Left renal pelvis (tissue), 4 donors: ENCODE measurements at places on chromosomes 7 and 10. TPM values are rescaled to one million over a fixed set of nuclear protein-coding genes. Genes with fewer than 3 reads are reported as not detected.

Gene SPDYE9
- 1.1 TPM for polyA plus RNA-seq

Gene CRPPA
- 4.8 TPM for polyA plus RNA-seq

DNA sequence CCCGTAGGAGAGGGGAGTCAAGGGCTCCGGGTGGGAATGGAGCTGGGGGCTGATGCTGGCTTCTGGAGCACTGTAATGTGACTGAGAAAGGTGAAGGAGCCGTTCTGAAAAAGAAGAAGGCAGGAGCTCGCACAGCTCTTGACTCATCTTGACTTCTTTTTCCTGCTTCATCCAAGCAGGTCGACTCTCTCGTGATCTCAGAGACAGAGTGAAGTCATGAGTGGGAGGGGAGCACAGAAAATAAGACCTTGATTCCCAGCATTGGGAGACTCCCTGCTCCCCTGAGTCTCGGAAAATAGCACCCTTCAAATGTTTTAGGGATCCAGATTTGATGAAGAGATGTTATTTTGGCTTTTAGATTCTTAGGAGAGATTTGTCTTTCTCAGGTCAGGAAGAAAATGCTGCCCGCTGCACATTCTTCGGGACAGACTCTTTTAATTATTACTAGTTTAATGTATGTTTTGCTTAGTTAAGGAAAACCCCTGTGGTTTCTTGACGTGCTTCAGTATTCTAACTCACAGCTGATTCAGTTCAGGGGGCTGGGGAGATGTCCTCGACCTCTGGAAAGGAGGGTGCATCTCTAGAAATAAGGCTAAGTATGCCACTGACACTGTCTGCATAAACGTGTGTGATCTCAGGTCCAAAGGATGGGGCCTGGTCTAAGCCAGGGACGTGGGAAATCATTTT lies 34.1 kb downstream of the EGFR start:
- no peak for DNase-seq

- DNase-seq: no peak
Measured at GRCh38 chr10:97069576-97070362, 116.0 kb downstream of the SLIT1 start.

DNA sequence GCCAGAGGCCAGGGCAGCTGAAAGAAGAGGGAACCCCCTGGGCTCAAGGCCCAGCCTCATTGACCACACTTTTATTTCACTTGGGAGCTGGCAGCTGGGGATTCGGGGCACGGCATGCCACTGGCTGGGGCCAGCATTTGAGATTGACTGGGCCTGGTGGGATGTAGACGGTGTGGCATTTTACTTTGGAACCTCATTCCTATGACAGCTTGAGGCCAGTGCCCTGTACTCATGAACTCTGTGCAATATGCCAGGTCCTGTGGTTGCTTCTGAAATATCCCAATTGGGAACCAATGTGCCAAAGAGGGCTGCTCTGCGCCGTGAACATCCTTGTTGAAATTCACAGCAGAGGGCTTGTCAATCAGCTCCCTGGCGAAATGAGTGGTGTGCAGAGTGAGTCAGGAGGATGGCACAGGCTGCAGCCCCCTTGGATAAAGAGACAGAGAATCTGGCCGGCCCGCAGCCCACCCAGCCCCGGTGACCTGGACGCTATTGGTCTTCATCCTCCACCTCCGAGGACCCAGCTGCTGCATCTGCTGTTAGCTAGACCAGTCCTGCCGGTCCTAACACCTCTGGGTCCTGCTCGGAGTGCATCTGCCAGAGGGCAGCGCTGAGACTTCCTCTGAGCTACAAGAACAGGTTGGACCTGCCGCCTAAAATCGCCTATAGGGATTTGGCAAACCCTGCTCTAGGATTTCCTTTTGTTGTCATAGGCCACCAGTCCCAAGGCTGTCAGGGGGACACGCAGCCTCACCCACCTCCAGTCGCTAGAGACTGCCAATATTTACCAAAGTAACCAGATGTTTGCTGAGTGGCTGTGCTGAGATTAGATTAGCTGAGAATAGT lies 58.0 kb downstream of the PRKAG2 start:
- DNase-seq: no peak

GRCh38 chr7:80428161-80429054 lies 83.5 kb downstream of the GNAT3 start:
- peak; percentile 14 for DNase-seq

DNA sequence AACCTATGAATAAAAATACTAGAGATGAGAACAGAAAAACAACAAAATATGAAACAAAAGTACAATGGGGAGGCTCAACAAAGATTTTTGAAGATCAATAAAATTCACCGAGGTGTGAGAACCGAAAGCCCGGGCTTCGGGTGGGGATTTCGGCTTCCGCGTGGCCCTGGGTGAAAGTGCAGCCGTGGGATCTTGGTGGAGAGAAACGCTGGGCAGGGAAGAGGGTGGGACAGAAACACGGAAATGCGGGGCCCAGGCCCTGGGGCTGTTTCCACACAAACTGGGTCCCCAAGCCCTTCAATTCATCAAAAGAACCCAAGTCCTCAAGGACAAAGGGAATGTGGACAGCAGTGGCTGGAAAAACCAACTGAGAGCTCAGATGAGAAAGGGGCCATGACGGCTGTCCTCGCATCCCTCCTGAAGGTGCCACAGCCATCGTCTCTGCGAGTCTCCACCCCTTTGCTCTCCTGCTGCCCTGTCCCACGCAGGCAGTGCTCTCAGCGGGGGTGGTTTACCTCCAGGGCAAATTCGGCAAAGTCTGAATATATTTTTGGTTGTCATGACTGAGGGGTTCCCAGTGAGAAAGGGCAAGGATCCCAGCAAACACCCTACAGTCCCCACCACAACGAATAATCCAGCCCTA lies 19.7 kb downstream of the FOXL3 start:
- no peak for DNase-seq

- peak; percentile 89 for DNase-seq
Measured at GRCh38 chr10:101060951-101061623, 702 bp upstream of the KAZALD1 start.

Gene CALHM2
- 12.8 TPM for polyA plus RNA-seq

GRCh38 chr10:111209692-111210091 lies 132.9 kb downstream of the ADRA2A start:
- no peak for DNase-seq

Gene NEUROD6
- polyA plus RNA-seq: not detected
